ENCODE measurements at places on chromosomes 12 and 14.

DNA sequence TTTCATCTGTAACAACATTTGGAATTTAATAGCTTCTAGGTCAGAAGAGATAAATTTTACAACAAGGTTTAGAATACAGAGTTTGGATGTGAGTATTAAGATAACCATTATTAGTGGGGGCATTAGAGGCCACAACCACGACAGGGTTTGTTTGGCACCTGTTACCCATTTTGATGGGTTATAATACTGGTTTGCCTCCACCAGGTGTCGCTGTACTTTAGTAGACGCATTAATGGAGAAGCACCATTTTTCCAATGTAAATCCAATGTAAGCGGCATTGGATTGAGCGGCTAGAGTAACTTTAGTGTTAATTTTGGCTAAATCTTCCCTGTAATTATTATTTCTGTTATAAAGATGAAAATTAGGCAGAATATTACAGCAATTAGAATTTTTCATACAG lies 136.2 kb downstream of the SLCO1B3 start:
- no peak for DNase-seq

DNA sequence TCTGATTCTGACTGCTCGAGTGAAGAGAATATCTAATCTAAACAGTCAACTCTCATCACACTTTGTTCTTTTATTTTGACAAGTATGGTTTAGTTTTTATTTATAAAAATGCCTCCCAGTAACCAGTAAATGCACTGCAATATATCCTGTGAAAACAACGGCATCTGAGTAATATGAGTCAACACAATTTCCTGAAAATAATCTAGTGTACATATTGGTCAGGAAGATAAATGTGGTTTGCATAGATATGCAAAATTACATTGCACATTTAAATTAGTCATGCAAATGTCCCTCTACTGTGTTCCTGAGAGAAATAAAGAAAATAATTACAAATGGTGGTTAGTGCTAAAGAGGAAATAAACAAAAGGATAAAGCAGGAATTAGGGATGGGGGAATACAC lies 1190.7 kb upstream of the SEL1L start:
- DNase-seq: no peak

DNA sequence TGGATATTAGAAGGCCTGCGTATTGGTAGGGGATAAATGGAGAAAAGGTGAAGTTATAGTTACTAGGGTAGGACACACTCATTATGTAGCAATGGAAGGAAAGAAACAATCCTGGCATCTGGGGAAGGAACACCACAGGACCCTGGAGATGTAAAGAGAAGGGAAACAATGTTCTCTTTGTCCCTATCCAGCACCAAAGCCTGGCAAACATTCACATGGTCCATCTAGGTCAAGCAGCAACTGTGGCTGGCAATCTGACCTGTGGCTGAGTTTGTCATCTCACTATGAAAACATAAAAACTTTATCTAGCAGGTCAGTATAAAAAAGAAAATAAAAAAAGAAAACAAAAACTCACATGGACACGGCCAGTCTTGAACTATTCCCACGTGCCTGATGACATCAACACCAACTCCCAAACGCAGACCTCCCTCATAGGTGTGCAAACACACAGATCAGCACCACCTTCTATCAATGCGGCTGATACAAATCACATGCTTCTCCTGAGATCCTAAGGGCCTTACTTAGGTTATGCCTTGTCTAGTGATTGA lies 2.6 kb downstream of the POMT2 start:
- peak; percentile 21 for DNase-seq

DNA sequence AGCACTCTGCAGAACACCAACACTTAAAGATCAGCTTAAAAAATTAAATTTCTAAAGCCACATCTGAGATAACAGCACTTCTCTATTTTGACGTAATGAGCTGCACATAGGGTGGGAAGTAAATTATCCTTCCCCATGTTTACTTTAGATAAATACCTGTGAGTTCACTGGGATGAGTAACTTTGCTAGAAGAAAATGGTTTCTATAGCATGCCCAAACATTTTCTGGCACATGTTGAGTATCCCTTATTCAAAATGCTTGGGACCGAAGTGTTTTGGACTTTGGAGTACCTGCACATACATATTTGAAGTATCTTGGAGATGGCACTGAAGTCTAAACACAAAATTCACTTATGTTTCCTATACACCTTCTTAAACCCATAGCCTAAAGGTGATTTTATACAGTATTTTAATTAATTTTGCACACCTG lies 6.6 kb downstream of the SLC38A2 start:
- DNase-seq: no peak

DNA sequence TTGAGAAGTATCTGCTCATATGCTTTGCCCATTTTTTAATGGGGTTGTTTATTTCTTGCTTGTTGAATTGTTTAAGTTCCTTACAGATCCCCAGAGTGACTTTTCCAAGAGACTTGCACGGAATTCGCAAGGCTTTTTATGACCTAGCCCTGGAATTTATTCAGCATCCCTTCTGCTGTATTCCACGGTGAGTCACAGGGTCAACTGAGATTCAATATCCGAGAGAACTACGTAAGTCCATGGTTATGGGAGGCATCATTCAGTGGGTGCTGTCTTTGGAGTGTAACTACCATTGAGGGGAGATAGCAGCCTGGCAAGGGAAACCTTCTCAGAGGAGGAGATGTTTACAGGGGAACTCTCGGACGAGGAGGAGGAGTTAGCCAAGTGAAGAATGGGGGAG lies 20.9 kb upstream of the GPRC5A start:
- DNase-seq: peak; percentile 46

DNA sequence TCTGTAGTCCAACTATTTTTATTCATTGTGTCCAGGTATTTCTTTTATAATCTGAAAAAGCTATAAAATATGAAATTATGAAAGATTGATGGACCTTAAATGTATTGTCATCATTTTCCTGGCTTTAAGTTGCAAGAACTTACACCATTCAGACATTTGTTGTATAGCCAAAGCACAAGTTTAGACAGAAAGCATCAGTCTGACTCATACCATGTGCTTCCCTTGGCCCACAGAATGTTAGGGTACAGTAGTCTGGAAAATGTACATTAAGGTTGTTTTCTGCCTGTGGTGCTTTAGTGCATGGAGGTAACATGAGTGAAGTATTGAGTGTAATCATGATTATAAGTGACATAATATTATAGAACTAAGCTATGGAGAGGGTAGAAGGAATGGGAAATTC lies 1002.5 kb downstream of the BCL11B start:
- no peak for DNase-seq

DNA sequence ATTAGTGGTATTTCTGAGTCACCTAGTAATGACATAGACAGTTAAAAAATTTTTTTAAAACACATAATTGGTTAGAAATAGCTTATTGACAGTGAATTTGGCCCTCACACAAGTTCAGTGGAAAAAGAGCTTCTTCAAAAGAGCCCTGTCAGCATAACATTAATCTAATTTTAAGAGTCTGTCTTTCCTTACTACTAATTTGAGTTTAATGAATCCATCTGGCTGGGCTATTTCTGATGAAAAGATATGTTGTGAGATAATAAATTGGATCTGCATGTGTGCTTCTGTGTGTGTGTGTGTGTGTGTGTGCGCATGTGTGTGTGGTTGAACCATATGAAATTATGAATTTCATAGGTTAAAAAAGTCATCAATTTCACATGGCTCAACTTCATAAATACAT lies 1045.2 kb downstream of the FLRT2 start:
- DNase-seq: no peak

- DNase-seq: no peak
Measured at GRCh38 chr12:14399871-14400270, 34.4 kb downstream of the ATF7IP start.

All from lower leg skin (tissue), 4 donors.